ENCODE measurements at places on chromosomes 4 and X.

DNA sequence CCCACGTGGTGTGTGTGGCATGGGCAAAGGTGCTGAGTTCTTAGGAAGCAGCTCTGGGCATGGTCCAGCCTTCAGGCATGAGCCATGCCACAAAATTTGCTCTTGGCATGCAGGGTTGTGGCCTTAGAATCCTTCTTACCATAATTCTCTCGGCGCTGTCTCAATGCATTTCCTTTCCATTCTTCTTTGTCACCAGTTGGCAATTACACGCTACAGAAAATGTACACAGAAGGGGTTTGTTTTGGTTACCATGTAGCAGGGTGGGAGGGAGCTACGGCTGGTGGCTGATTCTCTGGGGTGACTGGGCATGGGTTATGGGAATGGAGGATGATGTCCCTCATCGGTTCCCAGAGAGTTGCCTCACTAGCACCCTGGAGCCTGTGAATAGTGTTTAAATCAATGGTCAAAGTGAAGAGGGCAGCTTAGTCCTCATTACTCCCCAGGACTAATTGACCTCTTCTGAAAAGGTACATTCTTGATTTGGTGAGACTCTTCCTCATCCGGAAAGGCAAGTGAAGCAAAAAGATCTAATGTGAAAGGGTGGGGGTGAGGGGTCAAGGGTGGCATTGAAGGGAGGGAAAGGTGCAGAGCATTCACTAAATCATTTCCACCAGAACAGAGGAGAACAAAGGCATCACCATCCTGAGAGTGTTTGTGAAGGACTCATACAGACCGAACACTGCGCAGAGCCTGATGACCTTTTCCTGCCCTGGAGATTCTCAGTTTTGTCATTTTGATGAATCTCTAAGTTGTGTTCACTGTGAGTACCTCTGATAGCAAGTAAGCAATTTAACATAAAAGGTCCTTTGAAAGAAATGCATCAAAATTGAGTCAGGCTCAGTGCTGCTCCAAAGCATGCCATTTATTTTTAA, 199.8 kb upstream of the SFRP2 start:
- no peak for DNase-seq

DNA sequence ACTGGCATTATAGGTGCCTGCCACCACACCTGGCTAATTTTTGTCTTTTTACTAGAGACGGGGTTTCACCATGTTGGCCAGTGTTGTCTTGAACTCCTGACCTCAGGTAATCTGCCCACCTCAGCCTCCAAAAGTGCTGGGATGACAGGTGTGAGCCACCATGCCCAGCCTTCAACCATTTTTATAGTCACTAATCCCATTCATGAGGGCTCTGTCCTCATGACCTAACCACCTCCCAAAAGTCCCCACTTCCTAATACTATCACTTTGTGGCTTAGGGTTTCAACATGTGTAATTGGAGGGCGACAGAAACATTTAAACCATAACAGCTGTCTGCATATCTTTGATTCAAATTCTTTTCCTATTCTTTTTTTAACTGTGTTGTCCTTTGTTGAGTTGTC, 229.6 kb upstream of the AGA start:
- DNase-seq, result no peak

- DNase-seq, result no peak
Observed at GRCh38 chrX:925652-926061, 286.8 kb downstream of the CRLF2 start.

DNA sequence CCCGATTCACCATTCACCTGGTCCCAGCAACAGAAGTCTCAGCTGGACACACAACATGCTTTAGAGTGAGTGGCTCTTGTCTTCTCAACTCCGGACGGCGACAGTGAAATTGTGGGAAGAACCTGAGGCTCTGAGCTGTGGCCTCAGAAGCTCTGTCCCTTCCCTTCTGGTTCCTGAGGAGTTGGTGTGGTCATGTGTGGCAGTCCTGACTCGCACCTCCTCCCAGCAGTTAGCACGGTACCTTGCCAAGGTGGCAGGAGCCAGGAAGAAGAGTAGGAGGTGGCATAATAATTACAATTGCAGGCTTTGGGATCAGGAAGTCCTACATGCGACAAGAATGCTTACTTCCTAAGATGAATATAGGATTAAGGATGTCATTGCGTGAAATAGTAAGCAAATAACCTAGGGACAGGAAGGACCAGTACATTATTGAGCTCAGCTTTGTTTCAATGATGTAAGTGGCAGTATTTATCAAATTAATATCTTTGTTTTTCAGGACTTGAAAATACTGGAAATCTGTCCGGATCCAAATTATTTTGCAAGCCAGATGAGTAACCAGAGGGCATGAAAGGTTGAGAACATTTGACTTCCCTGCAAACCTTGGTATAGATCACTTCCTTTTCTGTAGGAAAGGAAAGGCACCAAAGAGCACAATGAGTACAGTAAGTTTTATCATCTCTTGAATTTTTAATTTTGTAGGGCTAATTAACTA, 21.1 kb downstream of the RNF4 start:
- no peak for DNase-seq

GRCh38 chrX:10048707-10049106, 81.5 kb downstream of the CLDN34 start:
- DNase-seq, result no peak

Measured in immature natural killer cell (primary cell).